ENCODE measurements at places on chromosomes 6 and 20.

DNA sequence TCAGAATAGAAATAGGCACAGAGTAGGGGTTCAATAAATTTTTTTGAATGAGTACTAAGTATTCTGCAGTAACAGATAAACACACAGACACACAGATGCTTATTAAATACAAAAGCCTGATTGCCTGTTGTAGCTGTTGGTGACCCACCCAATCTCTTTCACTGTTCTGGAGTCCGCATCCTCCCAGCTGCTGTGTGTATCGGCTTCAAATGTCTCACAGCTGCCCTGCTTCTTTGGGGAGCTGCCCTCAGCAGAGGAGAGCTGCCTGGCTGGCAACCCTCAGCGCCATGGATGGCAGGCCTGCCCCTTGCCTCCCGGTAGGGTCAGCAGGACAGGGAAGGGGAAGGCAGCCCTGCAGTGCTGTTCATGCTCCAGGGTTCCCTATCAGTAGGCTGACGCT is 85.9 kb upstream of the PRND start:
- no peak for DNase-seq

- DNase-seq: no peak
Observed at GRCh38 chr6:130624046-130624445, 203.2 kb upstream of the SMLR1 start.

GRCh38 chr6:165611294-165611693 is 51.7 kb downstream of the PDE10A start:
- no peak for DNase-seq

DNA sequence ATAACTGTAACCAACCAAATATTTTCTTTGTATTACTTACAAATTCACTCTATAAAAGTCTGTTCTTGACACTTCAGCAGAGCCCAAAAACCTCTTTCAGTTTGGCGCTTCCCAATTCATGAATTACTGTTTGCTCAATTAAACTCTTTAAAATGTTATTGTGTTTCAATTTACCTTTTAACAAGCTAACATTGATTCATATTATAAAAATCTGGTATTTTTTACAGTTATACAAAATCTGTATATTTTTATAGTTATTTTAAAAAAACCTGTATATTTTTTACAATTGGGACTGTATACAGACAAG is 75.3 kb upstream of the E2F3 start:
- DNase-seq: no peak

DNA sequence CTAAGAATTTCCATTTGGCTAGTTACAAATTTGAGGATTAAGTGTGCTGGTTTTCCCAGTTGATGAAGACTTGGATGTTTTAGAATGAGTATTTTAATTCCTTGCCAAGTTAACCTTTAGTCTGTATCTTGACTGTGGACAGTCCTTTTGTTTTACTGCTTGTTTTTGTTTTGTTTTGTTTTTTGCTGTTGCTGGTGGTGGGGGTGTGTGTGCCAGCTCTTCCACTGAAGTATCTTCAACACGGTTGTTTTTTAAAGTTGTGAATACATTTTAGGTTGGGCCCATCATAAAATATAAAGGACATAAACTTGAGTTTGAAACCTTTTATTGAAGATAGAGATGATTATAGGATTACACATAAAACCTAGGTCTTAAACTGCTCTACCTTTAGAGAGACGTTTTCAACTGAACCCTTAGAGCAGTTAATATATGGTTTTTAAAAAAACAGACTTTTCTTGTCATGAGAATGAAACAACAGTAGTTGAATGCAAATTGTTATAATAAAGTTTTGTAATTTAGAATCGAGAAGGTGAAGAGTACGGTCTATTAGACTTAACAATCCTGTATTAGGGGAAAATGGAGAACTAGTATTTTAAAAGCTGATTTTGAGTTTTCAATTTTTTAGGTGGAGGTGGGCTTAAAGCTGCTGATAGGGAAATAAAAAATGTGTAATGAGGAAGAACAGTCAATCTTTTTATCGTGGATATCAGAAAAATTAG is 4.0 kb downstream of the QKI start:
- DNase-seq: no peak

GRCh38 chr6:6497541-6497940 is 91.0 kb upstream of the LY86 start:
- DNase-seq: no peak

DNA sequence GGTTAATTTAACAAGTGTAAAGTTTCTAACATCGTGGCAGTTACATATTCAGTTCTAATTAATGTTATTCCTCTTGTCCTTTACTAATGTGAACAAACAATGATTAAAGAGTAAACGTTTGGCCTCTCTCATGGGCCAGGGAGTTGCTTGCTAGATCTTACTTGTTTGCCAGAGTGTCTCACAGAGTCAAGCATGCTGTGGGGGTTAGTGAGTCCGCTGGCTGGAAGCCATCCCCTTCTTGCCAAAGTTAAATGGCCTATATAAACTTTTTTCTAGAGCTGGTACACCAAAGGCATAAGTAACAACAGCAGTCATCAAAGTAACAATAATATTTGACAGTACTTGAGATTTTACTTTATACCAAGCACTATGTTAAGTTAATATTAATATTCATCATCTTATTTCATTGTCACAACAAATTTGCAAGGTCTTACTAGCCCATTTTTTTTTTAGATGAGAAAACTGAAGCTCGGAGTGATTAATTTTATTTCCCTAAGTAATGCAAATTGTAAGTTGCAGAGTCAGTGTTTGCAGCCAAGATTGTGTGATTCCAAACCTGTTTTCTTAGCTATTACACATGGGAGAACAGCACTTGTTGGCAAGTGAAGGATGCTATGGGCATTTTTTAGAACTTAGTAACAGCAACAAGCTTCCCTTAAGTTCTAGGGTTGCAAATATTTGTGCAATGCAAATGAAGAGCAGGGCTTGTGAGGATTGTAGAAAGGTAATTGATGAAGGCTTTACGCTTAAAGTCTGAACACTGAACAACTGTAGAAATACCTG is 224.5 kb downstream of the RFPL4B start:
- peak; percentile 71 for DNase-seq

GRCh38 chr6:83193747-83194566 is 800 bp downstream of the RWDD2A start:
- DNase-seq: peak; percentile 11

DNA sequence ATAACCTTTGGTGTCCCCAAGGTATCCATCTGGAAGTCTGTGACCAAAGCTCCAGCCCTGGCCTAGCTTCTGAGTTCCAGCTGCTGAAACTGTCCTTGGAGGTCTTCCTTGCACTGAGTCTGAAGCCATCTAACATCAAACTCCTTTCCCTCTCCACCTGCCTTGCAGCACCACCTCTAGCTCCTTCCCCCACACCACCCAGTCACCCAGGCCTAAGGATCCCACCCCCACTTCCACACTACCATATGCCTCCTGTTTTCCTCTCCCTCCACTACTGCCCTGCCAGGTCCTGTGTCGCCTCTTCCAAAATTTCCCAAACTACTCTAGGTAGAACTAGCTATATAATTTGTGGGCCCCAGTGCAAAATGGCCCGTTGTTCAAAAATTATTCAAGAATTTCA is 10.8 kb upstream of the MATN4 start:
- DNase-seq: no peak

GRCh38 chr6:14896475-14896874 is 349.4 kb upstream of the JARID2 start:
- no peak for DNase-seq

DNA sequence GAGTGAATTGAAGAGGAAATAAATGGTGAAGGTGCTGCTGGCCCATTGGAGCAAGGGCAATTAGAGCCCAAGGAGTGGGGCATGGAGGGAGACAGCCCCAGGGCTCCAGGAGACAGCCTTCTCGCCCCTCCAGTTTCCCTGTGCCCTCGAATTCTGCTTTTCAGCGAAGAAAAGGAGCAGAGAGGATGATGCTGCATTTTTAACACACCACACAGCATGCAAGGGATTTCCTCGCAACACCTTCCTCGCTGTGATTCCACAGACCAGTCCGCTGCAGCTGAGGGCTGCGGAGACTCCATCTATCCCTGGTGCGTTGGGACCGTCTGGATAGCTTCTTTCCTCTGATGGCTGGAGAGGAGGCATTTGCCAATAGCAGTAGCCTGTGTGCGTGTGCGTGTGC is 41.7 kb downstream of the PTCHD4 start:
- DNase-seq: no peak

- no peak for DNase-seq
Observed at GRCh38 chr6:121124600-121124999, 209.7 kb downstream of the TBC1D32 start.

DNA sequence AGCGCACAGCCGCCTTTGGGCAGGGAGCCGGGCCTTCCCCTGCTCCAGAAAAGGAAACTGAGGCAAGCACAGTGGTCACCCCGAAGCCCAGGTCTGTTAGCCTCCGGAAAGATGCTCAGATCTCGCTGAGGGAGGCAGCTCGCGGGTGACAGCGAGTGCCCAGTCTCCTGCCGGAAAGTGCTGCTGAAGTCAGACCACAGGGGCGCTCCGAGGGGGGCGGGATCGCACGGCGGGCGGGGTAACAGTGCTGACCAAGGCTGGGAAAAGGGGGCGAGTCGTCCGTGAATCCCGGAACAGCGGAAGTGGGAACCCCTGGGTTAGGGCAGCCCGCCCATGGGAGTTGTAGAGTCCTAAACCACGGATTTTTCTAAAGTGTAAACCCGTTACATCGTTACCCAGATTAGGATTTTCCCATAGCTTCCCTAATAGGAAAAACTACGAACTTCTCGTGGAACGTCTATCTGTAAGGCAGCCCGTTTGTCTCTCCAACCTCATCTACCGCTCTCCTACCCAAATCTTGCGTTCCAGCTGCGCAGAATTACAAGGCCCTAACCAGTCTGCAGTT is 504 bp downstream of the VPS16 start:
- peak; percentile 71 for DNase-seq

GRCh38 chr6:159041181-159041580 is 3.6 kb downstream of the TAGAP start:
- DNase-seq: no peak

DNA sequence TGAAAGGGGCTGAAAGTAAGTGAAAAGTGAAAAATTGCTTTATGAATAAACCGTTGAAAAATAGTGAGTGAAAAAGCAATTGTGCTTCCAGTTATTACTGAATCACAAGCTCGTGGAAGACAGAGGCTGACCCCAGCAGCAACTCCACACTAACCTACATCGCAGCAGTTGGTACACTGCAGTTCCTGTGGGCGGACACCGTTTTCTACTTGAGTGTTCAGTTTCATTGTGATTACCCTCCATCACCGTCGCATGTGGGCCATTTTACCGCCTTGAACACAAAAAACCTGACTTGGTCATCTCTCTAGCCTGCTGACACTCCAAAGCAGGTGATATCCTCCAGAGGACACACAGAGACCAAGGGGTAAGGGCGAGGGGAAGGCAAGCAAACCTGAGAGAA is 28.4 kb downstream of the PRDM1 start:
- no peak for DNase-seq

- DNase-seq: peak; percentile 7
Observed at GRCh38 chr6:92376691-92377090, 1042.7 kb downstream of the EPHA7 start.

GRCh38 chr6:161239001-161239400 is 34.9 kb downstream of the AGPAT4 start:
- DNase-seq: no peak

- peak; percentile 55 for DNase-seq
Observed at GRCh38 chr6:143064951-143065683, 4.4 kb downstream of the AIG1 start.

- peak; percentile 93 for DNase-seq
Observed at GRCh38 chr6:20696676-20697075, 162.4 kb downstream of the CDKAL1 start.

DNA sequence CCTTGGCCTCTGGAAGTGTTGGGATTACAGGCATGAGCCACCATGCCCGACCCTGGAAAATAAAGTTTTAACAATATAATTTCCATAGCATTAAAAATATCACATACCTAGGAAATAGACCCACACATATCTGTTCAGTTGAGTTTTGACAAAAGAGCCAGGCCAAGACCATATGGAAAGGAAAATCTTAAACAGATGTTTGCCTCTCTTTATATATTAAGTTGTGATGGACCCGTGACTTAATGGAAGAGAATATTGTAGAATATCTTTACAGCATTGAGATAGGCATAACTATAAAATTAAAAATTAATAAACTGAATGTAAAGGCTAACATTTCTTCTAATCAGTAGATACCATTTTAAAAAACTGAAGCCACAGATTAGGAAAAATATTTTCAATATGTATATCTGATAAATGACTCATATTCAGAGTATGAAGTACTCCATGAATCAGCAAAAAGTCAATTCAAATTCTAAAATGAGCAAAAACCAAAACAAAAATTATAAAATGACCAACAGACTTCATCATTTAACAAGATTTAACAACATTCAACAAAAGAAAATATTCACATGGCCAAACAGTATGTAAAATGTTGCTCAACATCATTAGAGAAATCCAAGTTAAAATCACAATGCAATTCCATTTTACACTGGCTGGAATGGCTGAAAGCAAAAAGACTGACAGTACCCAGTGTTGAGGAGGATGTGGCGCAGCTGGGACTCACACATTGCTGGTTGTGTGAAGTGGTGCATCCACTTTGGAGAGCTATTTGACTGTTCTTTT is 43.3 kb downstream of the GTF2H5 start:
- DNase-seq: peak; percentile 67

DNA sequence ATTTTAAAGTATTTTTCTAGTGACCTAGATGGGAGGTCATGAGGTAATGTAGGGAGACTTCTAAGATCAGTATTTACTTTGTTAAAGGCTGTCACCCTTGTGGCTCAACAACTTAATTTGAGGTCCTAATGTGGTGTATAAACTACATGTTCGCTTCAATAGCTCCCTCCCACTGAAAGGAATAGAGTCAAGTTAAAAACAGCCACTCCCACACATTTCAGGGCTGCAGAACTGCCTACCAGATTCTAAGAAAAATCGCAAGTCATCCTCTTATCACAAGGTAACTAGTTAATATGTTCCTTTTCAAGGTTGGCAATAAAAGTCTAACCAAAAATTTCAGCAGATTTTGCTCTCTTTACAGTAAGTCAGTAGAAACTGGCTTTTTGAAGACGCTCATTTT is 15.1 kb downstream of the GSTA1 start:
- peak; percentile 19 for DNase-seq

GRCh38 chr6:34132486-34133185 is 13.3 kb downstream of the GRM4 start:
- DNase-seq: peak; percentile 41

DNA sequence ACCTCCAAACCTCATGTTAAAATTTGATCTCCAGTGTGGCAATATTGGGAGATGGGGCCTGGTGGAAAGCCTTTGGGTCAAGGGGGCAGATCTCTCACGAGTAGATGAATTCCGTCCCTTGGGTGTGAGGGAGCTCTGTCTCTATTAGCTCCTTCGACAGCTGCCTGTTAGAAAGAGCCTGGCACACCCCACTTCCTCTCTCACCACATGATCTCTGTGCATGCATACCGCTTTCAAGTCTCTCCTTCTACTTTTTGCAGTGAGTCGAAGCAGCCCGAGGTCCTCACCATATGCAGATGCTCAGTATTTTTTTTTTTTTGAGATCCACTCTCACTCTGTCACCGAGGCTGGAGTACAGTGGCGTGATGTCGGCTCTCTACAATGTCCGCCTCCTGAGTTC is 176.9 kb downstream of the SYNDIG1 start:
- DNase-seq: no peak

Measured in fibroblast of skin of right biceps (primary cell).